ENCODE measurements at places on chromosomes 1 and 21. TPM values are rescaled to one million over a fixed set of nuclear protein-coding genes. Genes with fewer than 3 reads are reported as not detected.
A peak's percentile ranks its signal among the peaks of the same experiment; 100 is the strongest.

GRCh38 chr1:67675800-67676199, 9.2 kb upstream of the GADD45A start:
- no peak for DNase-seq

DNA sequence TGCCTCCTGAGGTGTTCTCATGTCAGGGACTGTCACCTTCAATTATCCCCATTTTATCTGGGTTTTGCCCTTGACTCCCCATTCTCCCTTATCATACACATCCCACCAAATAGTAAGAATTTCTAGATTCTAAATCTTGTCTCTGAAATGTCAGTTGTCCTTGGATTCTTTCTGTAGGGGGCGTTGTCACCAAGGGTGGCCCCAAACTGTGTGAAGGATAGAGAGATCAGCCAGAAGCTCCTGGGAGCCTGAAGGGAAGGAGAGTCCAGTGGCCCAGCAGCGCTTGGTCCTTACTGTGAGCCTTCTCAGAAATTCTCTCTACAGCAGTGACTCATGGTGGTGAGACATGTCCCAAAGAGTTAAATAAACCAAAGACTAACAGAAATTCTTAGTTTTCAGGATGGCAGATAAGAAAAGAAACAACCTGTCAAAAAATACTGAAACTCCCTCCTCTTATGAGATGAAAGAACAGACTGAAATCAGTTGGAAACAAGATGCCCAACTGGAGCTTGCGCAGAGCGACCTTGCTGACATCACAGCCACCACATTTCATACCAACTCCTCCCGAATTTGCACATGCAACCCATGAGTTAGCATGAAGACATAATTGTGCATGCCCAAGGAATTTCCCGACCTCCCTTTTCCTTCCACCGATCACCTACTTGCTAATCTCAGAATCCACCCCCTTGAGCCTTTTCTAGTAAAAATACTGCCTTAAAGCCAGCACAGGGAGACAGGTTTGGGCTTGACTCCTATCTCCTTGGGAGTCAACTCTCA, 109.8 kb downstream of the ELAVL4 start:
- DNase-seq = no peak

DNA sequence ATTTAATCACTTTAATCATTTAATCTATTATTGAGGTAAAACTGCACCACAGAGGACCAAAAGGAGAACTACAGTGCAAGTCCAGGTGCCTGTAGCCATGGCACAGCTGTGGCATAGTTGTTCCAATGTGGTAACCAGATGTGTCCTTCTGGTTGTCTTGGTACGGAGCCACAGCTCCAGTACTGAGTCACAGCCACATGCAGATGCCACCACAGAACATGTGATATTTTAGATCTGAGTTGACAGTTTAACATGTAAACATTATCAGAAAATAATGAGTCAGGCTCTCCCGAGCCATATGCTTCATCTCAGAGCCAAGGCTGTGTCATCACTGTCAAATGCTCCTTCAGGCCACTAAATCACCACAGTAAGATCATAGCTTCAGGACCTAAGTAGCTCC, 56.4 kb upstream of the RGS7 start:
- DNase-seq = no peak

DNA sequence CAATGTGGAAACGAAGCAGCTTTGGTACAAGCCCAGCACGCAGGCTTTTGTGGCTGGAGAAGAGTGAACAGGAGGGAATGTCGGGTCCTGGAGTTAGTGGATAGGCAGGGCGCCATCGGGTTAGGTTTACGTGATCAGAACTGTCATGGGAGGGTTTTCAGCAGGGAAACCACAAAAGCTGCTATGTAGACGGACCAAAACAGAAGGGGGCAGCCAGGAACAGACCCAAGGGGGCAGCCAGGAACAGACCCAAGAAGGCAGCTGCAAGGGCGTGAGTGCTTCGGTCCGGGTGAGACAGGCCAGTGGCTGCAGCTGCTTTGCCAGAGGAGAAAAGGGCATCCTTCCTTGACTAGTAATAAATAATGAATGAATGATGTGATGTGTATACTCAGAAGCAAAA, 77.5 kb upstream of the KIF1B start:
- no peak for DNase-seq

DNA sequence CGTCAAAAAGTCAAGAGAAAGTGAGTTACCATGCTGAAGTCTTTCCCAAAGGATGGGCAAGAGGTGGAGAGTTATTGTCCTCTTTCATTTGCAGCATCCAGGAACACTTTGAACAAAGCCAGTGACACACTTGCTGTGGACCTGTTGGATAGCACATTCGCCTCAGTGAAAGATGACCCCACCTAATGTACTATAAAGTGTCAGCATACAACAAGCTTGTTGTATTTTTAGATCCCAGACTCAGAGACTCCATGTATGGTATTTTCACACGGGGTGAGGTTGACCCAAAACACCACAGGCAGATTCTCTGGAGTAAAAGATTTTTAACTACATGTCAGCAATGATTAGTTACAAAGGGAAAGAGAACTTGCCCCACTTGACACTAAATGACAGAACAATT, 273.8 kb downstream of the PTBP2 start:
- DNase-seq = no peak

GRCh38 chr1:3827813-3828307, 29.2 kb downstream of the CEP104 start:
- no peak for DNase-seq

DNA sequence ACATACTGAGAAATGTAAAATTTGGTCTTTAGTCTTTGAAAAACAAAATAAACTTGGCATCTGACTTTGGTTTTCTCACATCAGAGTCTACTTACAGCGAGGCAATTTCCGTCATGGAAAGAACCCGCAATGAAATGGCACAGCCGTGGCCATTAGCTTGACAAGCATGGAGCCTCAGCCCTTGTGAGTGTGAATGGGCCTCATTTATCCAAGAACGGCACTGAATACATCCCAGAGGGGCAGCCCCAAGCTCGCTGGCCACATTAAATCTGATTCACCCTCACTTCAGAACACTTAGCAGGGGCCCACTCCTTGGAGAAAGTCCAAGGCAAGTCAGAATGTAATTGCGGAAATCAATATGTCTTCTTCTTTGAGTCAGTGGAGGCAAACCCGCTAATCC, 64.8 kb downstream of the ERG start:
- DNase-seq = no peak

DNA sequence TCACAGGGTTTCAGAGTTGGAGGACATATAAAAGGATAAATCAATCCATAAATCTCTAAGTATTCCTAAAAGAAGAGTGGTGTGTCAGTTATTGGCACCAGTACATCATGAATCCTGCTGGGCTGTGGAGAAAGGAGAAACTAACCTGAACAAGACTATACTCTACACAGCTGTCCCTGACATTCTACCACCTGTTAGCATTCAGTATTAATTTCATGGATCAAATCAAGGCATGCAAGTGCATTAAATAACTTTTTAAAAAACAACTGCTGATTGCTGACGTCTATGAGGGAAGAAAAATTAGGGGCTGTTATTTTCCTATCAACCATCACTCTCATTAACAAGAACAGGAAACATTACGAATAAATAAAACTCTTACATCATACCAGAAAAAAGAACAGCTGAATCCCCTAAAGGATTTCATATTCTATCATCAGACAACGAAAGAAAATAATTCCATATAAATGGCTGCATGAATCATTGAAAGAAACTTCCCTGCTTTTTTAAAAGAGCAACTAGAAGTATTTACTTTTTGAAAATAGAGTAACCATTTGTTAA, 121.7 kb downstream of the ATF6 start:
- no peak for DNase-seq

- no peak for DNase-seq
Measured at GRCh38 chr1:235657747-235658526, 8.4 kb upstream of the GNG4 start.

ZNF362 gene
- total RNA-seq = 40.0 TPM

PLA2G4A gene
- total RNA-seq = 4.8 TPM

MROH9 gene
- 0.31 TPM for total RNA-seq

- DNase-seq = no peak
Measured at GRCh38 chr1:164524810-164525209, 34.2 kb upstream of the PBX1 start.

HRNR gene
- not detected for total RNA-seq

DNA sequence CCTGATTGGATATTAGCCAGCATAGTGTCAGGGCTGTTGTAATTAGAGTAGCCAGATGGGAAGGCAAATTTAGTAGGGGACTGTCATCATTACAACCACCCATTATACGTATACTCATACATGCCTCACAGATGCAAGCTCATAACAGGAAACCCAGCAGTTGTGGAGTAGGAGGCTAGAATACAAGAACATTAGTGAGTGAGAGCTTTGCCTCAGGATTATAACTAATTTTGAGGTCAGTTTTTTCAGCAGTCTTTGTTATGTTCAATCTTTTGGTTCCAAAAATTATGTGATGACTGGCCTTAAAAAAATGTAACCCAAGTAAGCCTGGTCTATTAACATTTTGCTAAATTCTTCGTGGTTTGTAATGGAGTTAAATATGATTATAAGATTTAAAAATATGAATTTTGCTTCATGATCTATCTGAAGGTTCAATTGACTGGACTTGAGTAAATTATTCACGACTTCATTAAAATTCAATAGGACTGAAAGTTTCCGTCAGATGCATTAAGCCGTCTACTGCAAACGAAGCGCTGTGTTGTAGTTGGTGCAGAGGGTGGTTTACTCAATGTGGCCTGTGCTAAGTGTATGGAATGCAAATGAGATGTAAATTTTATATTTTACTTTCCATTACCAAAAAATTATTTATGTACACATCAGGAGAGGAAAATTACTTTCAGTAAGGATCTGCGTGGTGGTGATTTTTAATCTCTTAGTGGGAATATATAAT, 48.8 kb downstream of the KCNK1 start:
- no peak for DNase-seq

RIMKLA gene
- 0.49 TPM for total RNA-seq

- DNase-seq = peak; percentile 53
Measured at GRCh38 chr1:109268431-109269211, 14.3 kb downstream of the PSRC1 start.

DNA sequence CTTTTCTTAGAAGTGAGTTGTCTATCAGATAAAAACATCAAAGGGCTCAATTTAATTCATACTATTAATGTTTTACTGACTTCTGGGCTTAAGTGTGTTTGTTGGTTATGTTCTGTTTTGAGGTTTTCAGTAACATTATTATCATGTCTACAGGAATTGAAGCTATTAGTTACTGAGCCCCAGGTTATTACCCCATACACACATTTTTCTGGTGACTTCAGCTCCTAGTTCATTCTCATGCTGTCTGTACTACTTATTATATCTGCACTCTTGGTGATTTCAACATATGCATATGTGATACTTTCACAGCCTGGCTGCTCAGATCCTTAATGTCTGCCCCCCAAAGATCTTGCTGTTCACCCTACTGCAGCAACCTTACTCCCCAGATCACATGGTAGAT, 27.0 kb upstream of the SGIP1 start:
- no peak for DNase-seq

GRCh38 chr1:222224636-222225315, 323.1 kb downstream of the HHIPL2 start:
- no peak for DNase-seq

SPRR5 gene
- not detected for total RNA-seq

GRCh38 chr1:158800526-158800925, 19.5 kb upstream of the OR6N2 start:
- DNase-seq = no peak

DNA sequence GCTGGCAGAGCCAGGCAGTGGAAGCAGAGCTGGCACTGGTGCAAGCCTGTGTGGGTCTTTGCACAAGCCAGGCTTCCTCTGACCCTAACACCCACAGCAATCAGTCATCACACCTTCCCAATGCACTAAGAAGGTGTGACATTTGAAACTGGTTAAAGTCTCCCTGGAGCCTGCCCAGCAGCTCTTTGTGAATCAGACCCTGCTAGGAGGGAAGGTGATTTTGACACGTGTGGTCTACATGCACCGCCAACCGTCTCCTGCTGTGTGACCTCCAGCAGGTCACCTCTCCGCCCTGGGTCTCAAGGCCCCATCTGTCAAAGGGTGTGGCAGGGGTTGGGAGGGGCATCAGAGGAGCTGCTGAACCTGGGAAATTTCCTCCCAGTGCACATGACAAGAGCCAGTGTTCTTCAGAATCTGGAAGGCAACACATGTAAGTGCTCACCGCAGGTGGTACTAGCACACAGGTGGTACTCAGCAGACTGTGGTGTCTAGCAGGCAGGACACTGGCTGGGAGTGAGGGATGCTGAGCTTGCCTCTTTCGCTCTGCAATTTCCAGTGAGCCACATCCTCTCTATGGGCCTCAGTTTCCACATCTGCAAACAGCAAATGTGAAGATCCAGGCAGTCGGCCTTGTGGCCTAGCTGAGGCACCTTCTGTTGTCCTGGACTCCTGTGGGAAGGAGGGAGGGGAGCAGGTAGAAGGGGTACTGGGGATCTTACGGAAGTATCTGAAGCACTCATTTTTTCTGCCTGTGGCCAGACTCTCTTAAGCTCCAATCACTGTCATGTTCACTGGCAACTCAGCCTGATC, 123.2 kb downstream of the DMRTB1 start:
- peak; percentile 35 for DNase-seq

GRCh38 chr1:170587253-170587593, 55.3 kb downstream of the GORAB start:
- DNase-seq = no peak

DNA sequence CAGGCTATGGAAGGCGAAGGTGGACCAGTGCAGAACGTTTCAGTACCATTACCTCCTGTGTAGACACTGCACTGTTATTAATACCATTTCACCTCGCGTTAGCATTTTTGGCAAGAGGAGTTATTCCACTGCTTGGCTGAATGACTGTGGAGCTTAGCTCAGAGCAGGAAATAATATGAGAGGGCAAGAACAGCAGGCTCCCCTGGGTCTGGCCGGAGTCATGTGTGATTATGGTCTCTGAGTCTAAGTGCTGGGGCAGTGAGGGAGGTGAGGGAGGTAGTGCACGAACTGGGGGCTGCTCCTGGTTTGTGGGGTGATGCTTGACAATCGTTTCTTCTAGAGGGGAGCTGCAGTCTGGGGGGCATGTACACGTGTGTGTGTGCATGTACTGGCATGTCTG, 82.9 kb downstream of the MDM4 start:
- DNase-seq = no peak

DNA sequence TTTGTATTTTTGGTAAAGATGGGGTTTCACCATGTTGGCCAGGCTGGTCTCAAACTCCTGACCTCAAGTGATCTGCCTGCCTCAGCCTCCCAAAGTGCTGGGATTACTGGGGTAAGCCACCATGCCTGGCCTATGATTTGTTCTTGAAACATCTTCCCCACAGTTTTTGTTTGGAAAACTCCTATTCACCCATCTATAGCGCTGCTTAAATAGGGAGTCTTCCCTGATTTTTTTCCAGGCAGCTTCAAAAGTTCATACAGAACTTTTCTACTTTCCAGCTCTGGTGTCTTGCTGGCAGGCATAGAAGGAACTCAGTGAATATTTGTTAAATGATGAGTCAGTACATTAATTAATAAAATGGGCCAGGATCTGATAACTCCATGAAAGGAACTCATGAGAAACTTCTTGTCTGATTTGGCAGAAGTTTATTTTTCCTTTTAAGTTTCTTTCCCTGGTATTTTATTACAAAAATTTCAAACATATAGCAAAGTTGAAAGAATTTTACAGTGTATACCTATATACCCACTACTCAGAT, 33.0 kb upstream of the TTC22 start:
- no peak for DNase-seq

GRCh38 chr1:243301059-243301458, 45.2 kb downstream of the SDCCAG8 start:
- DNase-seq = no peak

CD247 gene
- total RNA-seq = 5.2 TPM

GRCh38 chr1:21028520-21029145, 148.1 kb downstream of the EIF4G3 start:
- DNase-seq = no peak

- DNase-seq = no peak
Measured at GRCh38 chr1:198169672-198170071, 12.9 kb downstream of the NEK7 start.

- DNase-seq = no peak
Measured at GRCh38 chr1:232123775-232124659, 497.4 kb downstream of the DISC1 start.

Data from sciatic nerve (tissue), 2 donors.